ENCODE measurements at places on chromosomes 1 and 21.

GRCh38 chr1:30727824-30728223 lies 4.4 kb upstream of the MATN1 start:
- no peaks in the 10 kb centered on the region for H3K27me3 ChIP-seq
- no peak for DNase-seq
- H3K4me3 ChIP-seq = no peak overlapping the region
- H3K4me1 ChIP-seq = no peaks in the 10 kb centered on the region
- H3K36me3 ChIP-seq = peaks cover 2% of the 10 kb centered on the region

GRCh38 chr1:204564835-204565234 lies 48.6 kb downstream of the MDM4 start:
- no peak for DNase-seq
- peaks cover 2% of the 10 kb centered on the region for H3K36me3 ChIP-seq
- H3K4me1 ChIP-seq = peaks cover 3% of the 10 kb centered on the region
- H3K27ac ChIP-seq = 0 out of 2 replicates have a peak overlapping the region, but pooled peaks have one; percentile 22
- no peak overlapping the region for H3K4me3 ChIP-seq
- H3K27me3 ChIP-seq = no peaks in the 10 kb centered on the region

DNA sequence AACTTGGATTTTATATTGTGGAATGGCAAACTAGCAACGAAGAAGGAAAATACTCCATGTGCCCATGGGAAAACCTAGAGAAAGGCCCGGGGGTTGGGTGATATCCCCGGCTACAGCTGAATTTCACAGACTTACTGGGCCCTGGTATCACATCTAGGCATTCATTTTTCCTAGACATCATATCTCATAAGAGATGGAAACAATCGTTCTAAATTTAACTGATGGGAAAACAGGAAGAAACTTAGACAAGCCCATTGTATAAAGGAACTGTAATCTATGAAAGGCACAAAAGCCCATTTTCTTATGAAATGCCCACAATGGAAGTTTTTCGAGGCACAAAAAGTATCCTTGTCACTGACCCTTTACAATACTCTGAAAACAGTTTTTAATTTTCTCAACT lies 407.9 kb upstream of the LYPLAL1 start:
- H3K36me3 ChIP-seq = no peaks in the 10 kb centered on the region
- no peaks in the 10 kb centered on the region for H3K27me3 ChIP-seq
- H3K4me3 ChIP-seq = no peak overlapping the region
- no peak for DNase-seq

GRCh38 chr1:155962599-155963211 lies 15.6 kb downstream of the ARHGEF2 start:
- no peaks in the 10 kb centered on the region for H3K4me1 ChIP-seq
- H3K36me3 ChIP-seq = peaks cover 91% of the 10 kb centered on the region

- H3K27me3 ChIP-seq = no peaks in the 10 kb centered on the region
- no peaks in the 10 kb centered on the region for H3K4me1 ChIP-seq
- DNase-seq = no peak
- H3K27ac ChIP-seq = no peak overlapping the region
Observed at GRCh38 chr21:40555021-40555528, 291.9 kb downstream of the DSCAM start.

GRCh38 chr1:35885961-35886558 lies 3.1 kb downstream of the AGO1 start:
- peaks cover 37% of the 10 kb centered on the region for H3K4me1 ChIP-seq
- no peaks in the 10 kb centered on the region for H3K27me3 ChIP-seq
- H3K27ac ChIP-seq = no peak overlapping the region
- H3K4me3 ChIP-seq = no peak overlapping the region
- DNase-seq = no peak
- peaks cover 35% of the 10 kb centered on the region for H3K36me3 ChIP-seq

DNA sequence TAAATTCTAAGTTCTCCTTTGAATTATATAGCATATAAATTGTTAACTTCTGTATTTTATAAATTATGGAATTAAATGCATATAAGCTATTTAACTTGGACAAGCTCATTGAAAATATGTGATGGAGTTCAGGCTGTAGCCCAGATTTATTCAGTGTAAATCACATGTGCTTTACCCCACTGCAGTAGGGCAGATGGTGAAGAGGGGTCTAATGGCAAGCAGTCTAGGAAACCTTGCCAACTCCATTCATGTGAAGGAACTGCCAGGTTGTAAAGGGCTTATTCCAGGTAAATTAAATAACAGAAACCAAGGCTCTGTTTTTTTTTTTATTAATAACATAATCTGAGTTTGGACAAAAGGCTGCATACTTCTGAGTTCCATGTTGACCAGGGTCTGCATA lies 243.2 kb downstream of the NCAM2 start:
- H3K36me3 ChIP-seq = no peaks in the 10 kb centered on the region
- DNase-seq = no peak
- H3K27ac ChIP-seq = no peak overlapping the region
- H3K27me3 ChIP-seq = no peaks in the 10 kb centered on the region
- H3K4me1 ChIP-seq = peaks cover 15% of the 10 kb centered on the region

- no peak for DNase-seq
- H3K4me1 ChIP-seq = no peaks in the 10 kb centered on the region
- H3K36me3 ChIP-seq = no peaks in the 10 kb centered on the region
- no peak overlapping the region for H3K4me3 ChIP-seq
- H3K27me3 ChIP-seq = no peaks in the 10 kb centered on the region
Observed at GRCh38 chr1:66286307-66286706, 247.6 kb upstream of the SGIP1 start.

DNA sequence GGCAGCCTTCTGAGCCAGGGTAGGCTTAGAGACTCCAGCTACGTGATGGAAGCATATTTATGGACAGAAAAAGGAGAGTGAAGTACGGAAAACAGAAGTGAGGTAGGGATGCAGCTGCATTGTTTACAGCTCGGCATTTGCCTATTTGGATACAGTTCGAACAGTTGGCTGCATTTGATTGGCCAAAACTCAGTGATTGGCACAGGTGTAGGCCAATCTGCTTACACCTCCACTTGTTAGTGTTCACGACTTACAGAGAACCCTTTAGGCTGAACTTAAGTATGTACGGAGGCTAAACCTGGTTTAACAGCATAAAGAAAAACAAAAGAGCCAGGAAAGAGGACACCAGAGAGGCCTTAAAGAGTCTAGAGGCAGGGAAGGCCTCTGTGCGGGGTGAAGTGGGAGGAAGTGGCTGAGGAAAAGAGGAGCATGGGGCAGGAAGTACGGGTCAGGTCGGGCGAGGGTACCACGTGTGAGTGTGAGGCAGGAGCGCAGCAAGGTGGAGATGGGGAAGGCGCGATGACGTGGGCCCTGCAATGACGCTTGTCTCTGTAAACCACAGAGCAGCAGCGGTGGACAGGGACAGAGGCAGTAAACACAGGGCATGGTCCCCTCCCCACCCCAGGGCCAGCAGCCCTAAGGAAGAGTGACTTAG lies 32.0 kb downstream of the RSPH1 start:
- DNase-seq = peak; percentile 72
- H3K36me3 ChIP-seq = no peaks in the 10 kb centered on the region
- peak overlapping the region; percentile 46 for H3K27ac ChIP-seq
- H3K27me3 ChIP-seq = no peaks in the 10 kb centered on the region

DNA sequence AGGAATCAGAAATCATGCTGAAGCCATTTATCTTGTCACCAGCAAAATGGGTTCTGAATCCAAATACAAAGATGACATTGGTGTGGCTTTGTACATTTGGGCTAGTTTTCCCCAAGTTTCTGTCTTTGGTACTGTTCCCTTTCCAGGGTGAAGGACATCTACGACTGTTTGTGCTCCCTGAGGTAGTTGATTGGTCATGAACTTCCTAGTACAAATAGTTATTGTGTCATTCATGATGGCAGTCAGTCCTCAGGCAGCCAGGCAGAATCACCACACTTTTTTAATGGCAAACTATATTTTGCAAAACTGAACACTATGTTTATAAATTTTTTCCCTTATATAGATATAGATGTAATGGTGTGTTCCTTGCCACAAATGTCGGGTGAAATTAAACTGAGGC lies 46.0 kb downstream of the CEP350 start:
- DNase-seq = no peak
- no peak overlapping the region for H3K4me3 ChIP-seq
- H3K27ac ChIP-seq = no peak overlapping the region
- H3K4me1 ChIP-seq = no peaks in the 10 kb centered on the region

GRCh38 chr1:193545171-193545570 lies 358.8 kb upstream of the B3GALT2 start:
- no peaks in the 10 kb centered on the region for H3K27me3 ChIP-seq
- H3K36me3 ChIP-seq = no peaks in the 10 kb centered on the region
- H3K4me3 ChIP-seq = no peak overlapping the region
- H3K27ac ChIP-seq = no peak overlapping the region
- no peaks in the 10 kb centered on the region for H3K4me1 ChIP-seq

GRCh38 chr1:152109231-152109997 lies 5.8 kb downstream of the TCHH start:
- H3K36me3 ChIP-seq = no peaks in the 10 kb centered on the region
- H3K4me3 ChIP-seq = no peak overlapping the region
- no peaks in the 10 kb centered on the region for H3K4me1 ChIP-seq
- no peak for DNase-seq

DNA sequence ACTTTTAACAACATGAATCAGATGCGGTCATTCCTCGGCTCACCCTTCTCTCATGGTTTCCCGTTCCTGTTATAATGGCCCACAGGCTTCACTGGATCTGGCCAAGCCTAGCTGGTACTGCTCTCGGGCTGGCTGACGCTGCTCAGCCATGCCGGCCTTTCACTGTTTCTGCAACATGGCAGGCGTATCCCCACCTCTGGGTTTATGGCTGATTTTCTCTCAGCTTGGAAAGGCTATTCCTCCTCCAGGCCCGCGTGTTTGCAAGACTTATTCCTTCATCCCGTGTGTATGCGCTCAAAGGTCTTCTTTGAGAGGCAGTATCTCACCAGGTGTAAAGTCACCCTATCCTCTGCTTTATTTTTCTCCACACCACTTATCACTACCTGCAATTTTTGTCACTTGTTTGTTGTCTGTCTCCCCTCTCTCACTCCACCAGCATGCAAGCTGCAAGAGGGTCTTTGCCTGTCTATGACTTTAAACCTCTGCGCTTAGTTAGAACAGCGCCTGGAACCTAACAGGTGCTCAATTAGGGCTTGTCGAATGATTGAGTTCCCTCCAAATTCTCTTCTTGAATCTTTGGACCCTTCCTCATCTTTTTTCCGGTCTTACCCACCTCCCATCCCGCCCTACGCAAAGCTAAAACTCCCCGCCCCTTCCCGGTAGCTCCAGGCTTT lies 491 bp upstream of the RAP1A start:
- H3K27me3 ChIP-seq = no peaks in the 10 kb centered on the region
- no peaks in the 10 kb centered on the region for H3K36me3 ChIP-seq
- H3K4me3 ChIP-seq = peak overlapping the region; percentile 85
- no peak for DNase-seq

- no peaks in the 10 kb centered on the region for H3K4me1 ChIP-seq
- DNase-seq = no peak
- no peak overlapping the region for H3K4me3 ChIP-seq
- H3K27me3 ChIP-seq = peaks cover under 1% of the 10 kb centered on the region
- H3K36me3 ChIP-seq = no peaks in the 10 kb centered on the region
Observed at GRCh38 chr1:33993301-33993700, 129.4 kb downstream of the HMGB4 start.

DNA sequence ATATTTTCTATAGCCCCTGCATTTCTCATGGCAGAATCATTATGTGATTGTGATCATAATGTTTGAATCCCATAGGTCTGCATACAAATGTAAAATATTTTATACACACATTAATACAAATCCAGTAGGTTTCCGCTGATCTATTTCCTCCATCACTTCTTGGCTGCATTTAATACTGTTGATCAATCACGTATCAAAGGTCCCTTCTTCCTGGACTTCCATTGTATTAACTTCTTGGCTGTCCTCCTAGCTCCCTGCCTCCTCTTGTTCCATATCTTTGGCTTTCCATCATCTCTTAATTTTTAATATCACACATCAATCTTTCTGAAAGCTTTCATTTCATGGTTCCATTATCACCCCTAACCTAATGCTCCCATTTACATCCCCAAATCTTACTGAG lies 97.6 kb downstream of the PROX1 start:
- no peak for DNase-seq
- no peaks in the 10 kb centered on the region for H3K27me3 ChIP-seq
- no peak overlapping the region for H3K27ac ChIP-seq
- H3K4me1 ChIP-seq = no peaks in the 10 kb centered on the region
- no peak overlapping the region for H3K4me3 ChIP-seq
